ENCODE measurements at places on chromosomes 5 and 9.

GRCh38 chr9:86241216-86241615 lies 18.2 kb downstream of the C9orf153 start:
- no peaks in the 10 kb centered on the region for H3K36me3 ChIP-seq
- H3K4me1 ChIP-seq, result no peaks in the 10 kb centered on the region
- no peak for DNase-seq
- no peak overlapping the region for H3K27ac ChIP-seq

DNA sequence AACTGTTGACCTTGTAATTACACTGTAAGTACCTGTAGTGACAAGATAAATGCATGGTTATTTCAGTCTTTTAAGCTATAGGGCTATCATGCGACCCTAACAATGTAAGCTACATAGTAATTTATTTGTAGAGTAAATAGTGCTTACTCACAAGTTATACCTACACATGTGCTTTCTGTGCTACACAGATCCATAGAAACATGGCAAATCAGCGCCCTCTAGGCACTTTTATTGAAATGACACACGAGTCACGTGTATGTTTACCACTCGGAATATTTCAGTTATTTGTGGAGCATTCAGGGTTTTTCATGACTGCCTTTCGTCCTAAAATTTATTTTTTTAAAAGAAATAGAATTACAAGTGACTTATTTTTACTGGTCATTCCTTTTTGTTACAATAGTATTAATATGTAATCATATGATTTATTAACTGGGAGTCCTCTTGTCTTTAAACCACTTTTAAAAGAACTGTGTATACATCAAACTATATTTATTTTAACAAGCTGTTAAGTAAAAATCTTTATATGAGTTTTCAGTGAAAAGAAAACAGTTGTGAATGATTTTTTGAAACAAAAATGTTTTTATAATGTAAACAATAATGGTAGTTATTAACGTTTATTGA lies 1242.3 kb upstream of the WWC1 start:
- no peaks in the 10 kb centered on the region for H3K4me1 ChIP-seq
- no peaks in the 10 kb centered on the region for H3K36me3 ChIP-seq
- H3K4me3 ChIP-seq, result no peak overlapping the region
- no peak overlapping the region for H3K27ac ChIP-seq
- no peak for DNase-seq

DNA sequence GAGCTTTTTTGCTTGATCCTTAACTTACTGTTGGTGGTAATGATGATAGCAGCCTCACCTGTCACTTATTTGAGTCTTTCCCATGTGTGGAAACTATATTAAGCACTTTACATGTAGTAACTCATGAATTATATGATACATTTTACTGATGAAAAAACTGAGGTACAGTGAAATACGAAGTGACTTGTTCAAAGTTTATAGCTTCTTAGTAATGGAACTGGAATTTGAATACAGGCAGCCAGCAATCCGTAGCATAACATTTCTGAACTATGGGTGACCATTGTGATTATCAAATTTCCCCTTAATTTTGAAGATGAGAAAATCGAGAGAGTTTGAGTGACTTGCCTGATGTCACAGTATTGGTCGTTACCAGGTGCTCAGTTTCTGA lies 17.3 kb downstream of the SCAMP1 start:
- no peaks in the 10 kb centered on the region for H3K36me3 ChIP-seq
- DNase-seq, result no peak
- no peaks in the 10 kb centered on the region for H3K4me1 ChIP-seq
- no peak overlapping the region for H3K27ac ChIP-seq
- H3K27me3 ChIP-seq, result no peaks in the 10 kb centered on the region

DNA sequence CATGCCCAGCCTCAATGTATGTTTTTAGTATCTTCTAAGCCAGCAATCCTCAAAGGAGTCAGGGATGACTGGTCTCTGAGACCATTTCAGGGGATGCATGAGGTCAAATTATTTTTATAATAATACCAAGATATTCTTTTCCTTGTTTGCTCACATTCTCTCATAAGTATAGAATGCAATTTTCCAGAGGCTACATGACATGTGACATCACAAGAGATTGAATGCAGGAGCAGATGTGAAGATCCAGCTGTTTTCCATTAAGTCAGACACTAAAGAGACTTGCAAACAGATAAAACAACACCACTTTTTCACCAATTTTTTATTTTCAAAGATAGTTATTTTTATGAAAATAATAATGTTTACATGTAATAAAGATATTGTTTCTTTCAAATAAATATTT lies 22.0 kb upstream of the FREM1 start:
- no peak overlapping the region for H3K27ac ChIP-seq
- no peaks in the 10 kb centered on the region for H3K4me1 ChIP-seq
- no peaks in the 10 kb centered on the region for H3K27me3 ChIP-seq
- H3K36me3 ChIP-seq, result no peaks in the 10 kb centered on the region
- DNase-seq, result no peak
- no peak overlapping the region for H3K4me3 ChIP-seq

GRCh38 chr5:166570865-166571264 lies 1720.6 kb upstream of the WWC1 start:
- H3K27me3 ChIP-seq, result no peaks in the 10 kb centered on the region
- no peak overlapping the region for H3K27ac ChIP-seq
- no peaks in the 10 kb centered on the region for H3K36me3 ChIP-seq
- H3K4me3 ChIP-seq, result no peak overlapping the region
- H3K4me1 ChIP-seq, result no peaks in the 10 kb centered on the region

- no peaks in the 10 kb centered on the region for H3K36me3 ChIP-seq
- DNase-seq, result no peak
- no peaks in the 10 kb centered on the region for H3K4me1 ChIP-seq
- no peak overlapping the region for H3K4me3 ChIP-seq
These were observed 212.8 kb downstream of the NXNL2 start for GRCh38 chr9:88747768-88748167.

- DNase-seq, result no peak
- no peaks in the 10 kb centered on the region for H3K4me1 ChIP-seq
- H3K36me3 ChIP-seq, result no peaks in the 10 kb centered on the region
- H3K27ac ChIP-seq, result no peak overlapping the region
These were observed 75.6 kb upstream of the SNCAIP start for GRCh38 chr5:122236270-122237040.

GRCh38 chr9:84301851-84302250 lies 38.7 kb downstream of the SLC28A3 start:
- H3K4me1 ChIP-seq, result peaks cover 1% of the 10 kb centered on the region
- H3K27me3 ChIP-seq, result no peaks in the 10 kb centered on the region
- no peak overlapping the region for H3K27ac ChIP-seq

GRCh38 chr9:34560599-34561214 lies 28.8 kb downstream of the CNTFR start:
- H3K4me1 ChIP-seq, result no peaks in the 10 kb centered on the region
- H3K4me3 ChIP-seq, result no peak overlapping the region
- DNase-seq, result no peak
- peaks cover 4% of the 10 kb centered on the region for H3K27me3 ChIP-seq
- H3K36me3 ChIP-seq, result no peaks in the 10 kb centered on the region

DNA sequence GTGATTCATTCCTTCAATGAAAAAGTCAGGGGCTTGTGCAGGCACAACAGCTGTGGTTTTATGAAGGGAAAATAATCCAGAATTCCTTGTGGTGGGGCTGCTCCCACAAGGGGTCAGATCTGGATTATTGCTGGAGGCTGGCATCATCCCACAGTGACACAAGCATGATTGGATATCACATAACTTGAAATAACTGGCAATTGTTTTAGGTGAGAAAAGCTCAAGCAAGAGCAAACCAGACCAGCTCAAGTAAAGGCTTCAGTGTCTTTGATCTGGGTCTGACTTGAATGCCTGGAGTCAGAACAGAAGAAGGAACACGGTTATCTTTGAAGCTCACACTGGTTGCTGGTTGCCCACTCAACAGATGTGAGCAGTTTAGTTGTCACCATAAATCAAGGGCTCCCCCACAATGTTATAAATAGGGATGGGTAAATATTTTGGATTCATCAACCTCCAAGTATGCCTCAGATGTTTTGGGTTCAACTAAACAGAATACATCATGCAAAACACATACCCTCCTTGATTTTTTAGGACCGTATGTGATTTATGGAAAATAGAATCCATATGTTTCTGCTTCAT lies 3.1 kb upstream of the ZNF474 start:
- H3K4me3 ChIP-seq, result no peak overlapping the region
- no peak overlapping the region for H3K27ac ChIP-seq
- DNase-seq, result no peak
- no peaks in the 10 kb centered on the region for H3K4me1 ChIP-seq
- no peaks in the 10 kb centered on the region for H3K27me3 ChIP-seq

- DNase-seq, result no peak
- H3K27ac ChIP-seq, result no peak within 1 kb of the TSS
- H3K36me3 ChIP-seq, result no peaks in the 10 kb centered on the region
- no peaks in the 10 kb centered on the region for H3K27me3 ChIP-seq
- no peak within 1 kb of the TSS for H3K4me3 ChIP-seq
These were observed at the start of gene CDH10 for GRCh38 chr5:24644761-24645160. Gene CDH10, minus strand, starts transcription at chr5:24644978. Its CDS starts 51,488 bp downstream, at chr5:24593490.

DNA sequence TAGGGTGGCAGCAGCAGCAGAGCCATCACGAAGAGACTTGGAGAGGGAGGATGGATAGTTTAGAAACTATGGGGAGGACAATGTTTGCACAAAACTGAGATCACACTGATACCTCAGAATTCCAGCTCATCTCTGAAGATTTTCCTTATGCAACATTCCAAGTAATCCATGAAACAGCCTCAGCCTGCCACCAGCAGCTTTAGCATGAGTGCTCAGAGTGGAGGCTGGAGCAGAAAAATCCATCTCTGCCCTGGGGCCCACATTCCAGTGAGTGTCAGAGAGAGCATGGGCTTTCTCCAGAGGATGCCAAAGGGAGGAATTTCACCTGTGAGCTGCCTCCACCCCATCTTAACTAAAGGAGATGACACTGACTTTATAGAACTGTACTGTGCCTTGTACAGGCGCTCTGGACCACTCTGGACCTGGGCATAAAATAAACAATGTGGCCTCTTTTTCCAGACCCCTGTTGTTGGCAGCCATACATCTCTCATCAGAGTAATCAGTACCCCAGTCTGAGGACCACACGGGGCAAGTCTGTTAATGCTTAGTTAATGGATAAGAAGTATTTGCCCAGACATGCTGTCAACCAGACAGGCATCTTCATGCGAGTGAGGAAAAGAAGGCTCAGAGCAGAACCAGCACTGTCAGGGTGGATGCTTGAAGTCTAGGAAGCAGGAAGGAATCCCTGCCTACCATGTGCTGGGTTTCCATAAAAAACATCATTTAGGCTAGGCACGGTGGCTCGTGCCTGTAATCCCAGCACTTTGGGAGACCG lies 440.9 kb downstream of the ENC1 start:
- H3K4me1 ChIP-seq, result no peaks in the 10 kb centered on the region
- H3K27ac ChIP-seq, result no peak overlapping the region
- no peaks in the 10 kb centered on the region for H3K36me3 ChIP-seq
- H3K4me3 ChIP-seq, result no peak overlapping the region

DNA sequence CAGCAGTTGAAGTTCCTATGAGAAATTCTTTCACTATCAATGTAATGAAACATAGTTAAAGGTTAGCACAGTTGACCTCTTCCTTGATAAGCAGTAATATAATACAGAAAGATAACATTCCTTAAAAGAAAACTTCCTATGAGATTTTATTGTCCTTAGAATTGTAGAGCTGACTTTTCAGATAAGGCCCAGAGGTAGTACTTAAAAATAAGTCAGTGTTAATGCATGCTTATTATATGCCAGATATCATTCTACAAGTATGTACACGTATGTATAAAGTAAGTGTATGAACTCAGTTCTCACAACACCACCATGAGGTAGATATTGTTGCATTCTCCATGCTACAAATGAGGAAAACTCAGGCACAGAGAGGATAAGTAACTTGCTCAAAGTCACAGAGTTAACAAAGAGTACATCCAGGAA lies 15.3 kb downstream of the AP3S1 start:
- H3K4me1 ChIP-seq, result no peaks in the 10 kb centered on the region
- H3K4me3 ChIP-seq, result no peak overlapping the region
- H3K36me3 ChIP-seq, result peaks cover 5% of the 10 kb centered on the region
- H3K27me3 ChIP-seq, result no peaks in the 10 kb centered on the region
- H3K27ac ChIP-seq, result no peak overlapping the region
- no peak for DNase-seq

DNA sequence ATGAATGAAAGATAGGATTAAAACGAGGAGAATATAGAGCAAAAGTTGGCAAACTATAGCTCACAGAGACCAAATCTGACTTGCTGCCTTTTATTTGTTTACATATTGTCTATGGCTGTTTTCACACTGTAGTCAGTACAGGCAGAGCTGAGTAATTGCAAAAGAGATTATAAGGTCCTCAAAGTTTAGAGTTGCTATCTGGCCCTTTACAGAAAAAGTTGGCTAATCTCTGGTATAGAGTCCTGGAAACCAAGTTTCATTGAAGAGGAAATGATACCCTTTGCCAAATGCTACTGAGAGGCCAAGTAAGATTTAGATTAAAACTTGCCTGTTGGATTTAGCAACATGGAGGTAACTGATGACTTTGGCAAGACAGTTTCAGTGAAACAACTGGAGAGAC lies 36.0 kb downstream of the LYRM7 start:
- peaks cover 40% of the 10 kb centered on the region for H3K4me1 ChIP-seq
- H3K36me3 ChIP-seq, result no peaks in the 10 kb centered on the region
- DNase-seq, result no peak
- H3K27me3 ChIP-seq, result no peaks in the 10 kb centered on the region
- H3K27ac ChIP-seq, result no peak overlapping the region

All from CD8-positive, alpha-beta memory T cell (primary cell).